Breast epithelium (tissue), 4 donors: ENCODE measurements at places on chromosomes 13 and 19. TPM values are rescaled to one million over a fixed set of nuclear protein-coding genes. Genes with fewer than 3 reads are reported as not detected.
A peak's percentile ranks its signal among the peaks of the same experiment; 100 is the strongest.

DNA sequence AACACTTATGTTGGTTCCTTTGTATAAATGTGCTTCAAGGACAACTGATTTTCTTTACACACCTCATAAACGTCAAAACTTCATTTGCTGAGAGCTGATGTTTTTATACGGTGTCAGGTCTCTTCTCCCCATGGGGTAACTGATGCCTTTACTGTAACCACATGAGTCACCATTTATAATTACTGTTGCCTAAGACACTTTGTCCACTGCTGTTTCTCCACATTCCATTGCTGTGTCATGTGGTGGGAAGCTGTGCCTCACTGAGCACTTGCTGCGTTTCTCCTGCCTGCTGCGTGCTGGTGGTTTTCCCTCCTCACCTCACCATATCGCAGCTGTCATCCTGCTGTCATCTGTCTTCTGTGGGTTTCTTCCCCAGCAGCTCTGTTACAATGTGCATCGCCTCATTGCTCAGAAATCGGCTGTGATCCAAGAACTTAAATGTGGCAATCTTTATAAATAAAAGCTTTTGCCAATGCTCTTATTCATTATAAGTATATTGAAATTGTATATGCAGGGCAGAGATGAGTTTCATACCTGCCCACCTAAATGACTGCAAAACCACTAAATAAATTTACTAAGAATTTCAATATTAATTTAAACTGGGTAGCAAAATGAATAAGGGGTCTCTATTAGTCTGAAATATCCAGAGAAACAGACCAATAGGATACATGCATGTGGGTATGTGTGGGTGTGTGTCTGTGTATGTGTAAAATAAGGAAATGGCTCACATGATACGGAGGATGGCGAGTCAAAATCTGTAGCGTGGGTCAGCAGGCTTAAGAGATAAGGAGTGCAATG is 547.0 kb upstream of the SLITRK5 start:
- no peaks in the 10 kb centered on the region for H3K27me3 ChIP-seq
- H3K27ac ChIP-seq = no peak overlapping the region
- no peak for DNase-seq
- H3K36me3 ChIP-seq = no peaks in the 10 kb centered on the region

DNA sequence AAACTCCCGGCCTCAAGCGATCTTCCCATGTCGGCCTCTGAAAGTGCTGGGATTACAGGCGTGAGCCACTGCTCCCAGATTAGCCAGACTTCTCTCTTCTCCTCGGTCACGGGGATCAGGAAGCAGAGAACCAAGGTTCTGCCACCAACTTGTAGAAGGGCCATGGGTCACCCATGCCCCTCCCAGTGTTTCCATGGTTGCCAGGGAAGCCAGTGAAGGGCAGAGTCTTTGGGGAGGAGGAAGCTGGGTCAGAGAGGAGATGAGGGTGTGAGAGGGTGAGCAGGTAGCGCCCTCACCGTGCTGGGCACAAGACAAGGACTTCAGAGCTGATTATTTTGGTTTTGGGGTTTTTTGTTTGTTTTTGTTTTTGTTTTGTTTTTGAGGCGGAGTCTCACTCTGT is 77.1 kb downstream of the GNG7 start:
- DNase-seq = no peak
- H3K36me3 ChIP-seq = no peaks in the 10 kb centered on the region
- no peaks in the 10 kb centered on the region for H3K27me3 ChIP-seq
- peaks cover 5% of the 10 kb centered on the region for H3K4me1 ChIP-seq
- H3K27ac ChIP-seq = peak overlapping the region; percentile 68

GRCh38 chr13:28541966-28542365 is 47.0 kb upstream of the FLT1 start:
- H3K27ac ChIP-seq = no peak overlapping the region
- no peaks in the 10 kb centered on the region for H3K36me3 ChIP-seq

DNA sequence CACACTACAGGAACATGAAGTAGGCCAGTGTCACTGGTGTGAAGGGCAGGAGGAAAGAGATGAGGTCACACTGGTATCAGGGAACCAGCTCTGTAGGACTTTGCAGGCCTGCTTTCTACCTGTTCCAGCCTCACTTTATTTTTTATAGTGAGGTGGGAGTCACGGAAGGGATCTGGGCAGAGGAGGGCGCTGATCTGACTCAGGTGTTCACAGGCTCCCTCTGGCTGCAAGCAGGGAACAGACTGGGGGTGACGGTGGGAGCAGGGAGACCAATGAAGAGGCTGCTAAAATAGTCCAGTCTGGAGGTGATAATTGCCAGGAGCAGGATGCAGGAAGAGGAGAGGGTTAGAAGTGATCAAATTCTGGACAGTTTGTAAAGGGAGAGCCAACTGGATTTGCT is 2.8 kb downstream of the THAP8 start:
- no peak overlapping the region for H3K4me3 ChIP-seq
- H3K27me3 ChIP-seq = no peaks in the 10 kb centered on the region
- no peak for DNase-seq
- no peak overlapping the region for H3K27ac ChIP-seq

- no peak for DNase-seq
- H3K27ac ChIP-seq = no peak overlapping the region
- H3K4me3 ChIP-seq = no peak overlapping the region
- H3K27me3 ChIP-seq = no peaks in the 10 kb centered on the region
- H3K4me1 ChIP-seq = no peaks in the 10 kb centered on the region
- H3K36me3 ChIP-seq = peaks cover 4% of the 10 kb centered on the region
These were observed 20.1 kb downstream of the PCCA start for GRCh38 chr13:100108913-100109507.

DNA sequence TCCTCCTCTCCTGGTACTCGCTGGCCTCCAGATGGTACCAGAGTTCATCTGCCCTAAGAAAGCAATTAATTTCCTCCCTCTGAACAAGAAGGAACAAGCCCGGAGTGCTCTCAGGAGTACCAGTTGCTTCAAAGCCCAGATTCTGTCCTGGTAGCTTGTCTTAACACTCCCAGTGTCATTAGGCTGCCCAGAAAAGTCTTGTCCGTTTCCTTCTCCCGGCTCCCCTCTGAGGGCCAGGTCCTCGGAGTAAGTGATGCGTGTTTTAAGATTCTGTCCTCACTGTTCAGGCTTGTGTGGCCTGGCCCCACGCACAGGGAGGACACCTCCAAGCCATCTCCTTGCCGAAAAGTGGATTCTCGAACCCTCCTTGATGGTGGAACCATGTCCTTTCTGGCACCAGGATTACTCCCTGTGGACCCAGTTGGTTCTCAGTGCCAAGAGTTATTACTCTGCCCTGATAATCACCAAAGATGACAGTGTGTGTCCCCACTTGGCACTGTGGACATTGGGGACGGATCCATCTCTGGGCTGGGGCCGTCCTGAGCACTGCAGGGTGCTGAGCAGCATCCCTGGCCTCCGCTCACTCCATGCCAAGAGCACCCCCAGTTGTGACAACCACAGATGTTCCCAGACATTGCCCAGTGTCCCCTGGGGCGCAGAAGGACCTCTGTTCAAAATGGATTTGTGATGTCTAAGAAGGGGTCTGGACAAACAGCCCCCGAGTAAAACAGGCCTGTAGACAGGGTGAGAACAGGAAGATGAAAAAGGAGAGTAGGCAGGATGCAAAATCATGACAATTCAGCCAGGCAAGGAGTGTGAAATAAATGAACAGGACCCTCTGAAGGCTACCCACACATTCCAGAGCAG is 52.4 kb downstream of the RFX2 start:
- no peaks in the 10 kb centered on the region for H3K27me3 ChIP-seq
- peak; percentile 28 for DNase-seq
- peak overlapping the region; percentile 99 for H3K27ac ChIP-seq

GRCh38 chr19:50693064-50693975 is 26.3 kb downstream of the SHANK1 start:
- H3K4me3 ChIP-seq = no peak overlapping the region
- no peaks in the 10 kb centered on the region for H3K36me3 ChIP-seq
- no peak overlapping the region for H3K27ac ChIP-seq

GRCh38 chr13:51202477-51203046 is 19.6 kb upstream of the FAM124A start:
- no peak overlapping the region for H3K4me3 ChIP-seq
- no peak overlapping the region for H3K27ac ChIP-seq
- no peaks in the 10 kb centered on the region for H3K27me3 ChIP-seq
- no peaks in the 10 kb centered on the region for H3K4me1 ChIP-seq
- no peaks in the 10 kb centered on the region for H3K36me3 ChIP-seq

GRCh38 chr13:97279913-97280312 is 57.8 kb downstream of the MBNL2 start:
- H3K4me3 ChIP-seq = no peak overlapping the region
- no peaks in the 10 kb centered on the region for H3K36me3 ChIP-seq
- no peak for DNase-seq
- peaks cover 3% of the 10 kb centered on the region for H3K4me1 ChIP-seq
- H3K27me3 ChIP-seq = no peaks in the 10 kb centered on the region

DNA sequence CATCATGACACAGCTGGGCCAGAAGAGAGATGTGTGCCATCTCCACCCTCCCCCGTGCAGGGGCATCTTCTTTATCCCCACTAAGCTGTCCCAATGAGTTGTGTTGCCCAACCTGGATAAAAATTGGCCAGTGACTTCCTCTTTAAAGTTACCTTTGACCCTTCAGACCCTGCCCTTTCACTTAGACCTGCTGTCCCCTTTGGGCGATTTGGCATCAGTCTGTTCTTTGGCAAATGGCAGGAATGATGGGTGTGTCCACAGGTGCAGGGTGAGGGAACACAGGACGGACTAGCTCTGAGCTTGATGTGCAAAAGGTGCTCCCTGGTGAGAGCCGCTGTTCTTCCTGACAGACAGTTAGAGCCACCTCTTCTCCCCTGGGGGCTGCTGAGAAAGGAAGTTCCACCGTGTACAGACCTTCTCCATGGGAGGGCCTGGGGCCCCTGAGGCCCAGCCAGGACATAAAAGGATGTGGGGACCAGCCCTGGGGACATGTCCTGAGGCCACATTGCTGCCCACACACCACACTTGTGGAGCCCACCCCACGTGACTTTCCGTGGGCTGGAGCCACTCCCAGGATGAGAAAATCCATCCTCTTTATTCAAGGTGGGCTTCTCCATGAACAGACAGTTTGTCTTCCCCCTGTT is 1.7 kb downstream of the CYP4F8 start:
- no peaks in the 10 kb centered on the region for H3K4me1 ChIP-seq
- H3K36me3 ChIP-seq = no peaks in the 10 kb centered on the region
- peaks cover 16% of the 10 kb centered on the region for H3K27me3 ChIP-seq

DNA sequence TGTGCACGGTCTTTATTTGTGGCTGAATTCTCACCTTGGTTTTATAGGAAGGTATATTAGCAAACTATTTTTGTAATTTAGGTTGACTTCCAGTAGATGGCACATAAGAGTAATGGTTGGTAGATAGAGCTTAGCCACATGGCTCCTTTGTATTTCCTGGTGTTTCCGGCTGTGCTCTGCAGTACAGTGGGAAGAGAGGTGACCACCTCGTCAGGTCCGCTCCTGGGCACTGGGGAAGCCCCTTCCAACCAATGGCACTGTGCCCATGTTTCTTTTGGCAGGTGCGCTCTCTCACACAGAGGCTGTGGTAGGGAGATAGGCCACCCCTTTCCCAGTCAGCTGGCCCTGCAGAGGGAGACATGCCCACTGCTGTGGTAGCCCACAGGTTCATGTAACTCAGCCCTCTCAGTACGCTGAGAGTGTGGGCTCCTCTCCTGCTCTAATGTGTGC is 74.3 kb upstream of the ATP12A start:
- no peak overlapping the region for H3K27ac ChIP-seq
- no peaks in the 10 kb centered on the region for H3K27me3 ChIP-seq
- H3K36me3 ChIP-seq = no peaks in the 10 kb centered on the region
- no peak for DNase-seq
- H3K4me1 ChIP-seq = no peaks in the 10 kb centered on the region

GRCh38 chr13:77516342-77516789 is 19.1 kb upstream of the SCEL start:
- no peaks in the 10 kb centered on the region for H3K36me3 ChIP-seq
- no peak overlapping the region for H3K4me3 ChIP-seq
- H3K27ac ChIP-seq = no peak overlapping the region
- H3K27me3 ChIP-seq = no peaks in the 10 kb centered on the region
- no peaks in the 10 kb centered on the region for H3K4me1 ChIP-seq

DNA sequence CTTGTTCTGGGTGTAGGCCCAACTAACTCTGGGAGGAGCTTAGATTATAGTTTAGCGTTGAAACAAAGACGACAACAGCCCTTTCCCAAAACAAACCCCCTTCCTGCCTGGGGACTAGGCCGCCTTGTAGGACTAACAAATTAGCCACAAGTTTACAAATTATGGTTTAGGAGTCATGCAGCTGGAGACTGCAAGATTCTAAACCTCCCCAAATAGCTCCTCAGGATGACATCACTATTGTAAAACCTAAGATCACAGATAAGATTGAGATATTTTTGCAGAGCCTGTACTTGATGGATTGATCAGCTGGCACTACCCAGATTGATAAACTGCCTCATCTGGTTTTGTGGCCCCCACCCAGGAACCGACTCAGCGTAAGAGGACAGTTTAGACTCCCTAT is 2.3 kb upstream of the SLC25A15 start:
- no peaks in the 10 kb centered on the region for H3K4me1 ChIP-seq
- H3K4me3 ChIP-seq = no peak overlapping the region
- no peaks in the 10 kb centered on the region for H3K36me3 ChIP-seq
- H3K27ac ChIP-seq = no peak overlapping the region

DNA sequence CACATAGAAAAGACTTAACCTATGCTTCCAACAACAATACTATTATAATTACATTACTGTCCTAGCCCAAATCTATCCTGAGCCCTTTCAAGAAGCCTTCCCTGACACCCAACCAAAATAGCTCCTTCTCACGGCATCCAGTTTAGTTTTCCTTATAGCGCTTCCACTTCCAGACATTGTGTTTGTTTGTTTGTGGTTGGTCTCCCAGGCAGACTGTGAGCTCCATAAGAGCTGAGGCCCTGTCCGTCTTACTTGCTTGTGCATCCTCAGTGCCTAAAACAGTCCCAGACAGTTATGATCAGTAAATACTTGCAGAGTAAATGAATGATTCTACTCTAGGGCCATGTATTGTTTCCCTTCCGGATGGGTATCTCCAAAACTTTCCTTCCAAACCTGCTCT is 68.1 kb upstream of the STARD13 start:
- no peaks in the 10 kb centered on the region for H3K27me3 ChIP-seq
- H3K4me3 ChIP-seq = no peak overlapping the region
- H3K4me1 ChIP-seq = no peaks in the 10 kb centered on the region
- H3K36me3 ChIP-seq = no peaks in the 10 kb centered on the region
- H3K27ac ChIP-seq = peak overlapping the region; percentile 41

GRCh38 chr13:88005188-88005587 is 334.0 kb downstream of the SLITRK5 start:
- no peak for DNase-seq
- no peak overlapping the region for H3K27ac ChIP-seq
- no peak overlapping the region for H3K4me3 ChIP-seq
- H3K4me1 ChIP-seq = no peaks in the 10 kb centered on the region
- H3K27me3 ChIP-seq = no peaks in the 10 kb centered on the region

- H3K27ac ChIP-seq = no peak overlapping the region
- no peak overlapping the region for H3K4me3 ChIP-seq
- H3K4me1 ChIP-seq = no peaks in the 10 kb centered on the region
- no peaks in the 10 kb centered on the region for H3K27me3 ChIP-seq
- no peak for DNase-seq
- no peaks in the 10 kb centered on the region for H3K36me3 ChIP-seq
These were observed 25.1 kb downstream of the LNX2 start for GRCh38 chr13:27595055-27595811.

Gene ZNF600
- 13.3 TPM for total RNA-seq

Gene NKG7
- not detected for total RNA-seq

Gene ZNF226
- 14.4 TPM for total RNA-seq

Gene FUT3
- total RNA-seq = 2.9 TPM

Gene SERPINE3
- total RNA-seq = 0.16 TPM

Gene PNMA8C
- not detected for total RNA-seq

Gene UBE2L5
- 0.98 TPM for total RNA-seq

Gene FGF21
- total RNA-seq = not detected

Gene ZNF234
- total RNA-seq = 6.4 TPM
